Mucosa of gallbladder (tissue), 1 donor: ENCODE measurements at places on chromosomes 2 and 18. TPM values are rescaled to one million over a fixed set of nuclear protein-coding genes. Genes with fewer than 3 reads are reported as not detected.

DNA sequence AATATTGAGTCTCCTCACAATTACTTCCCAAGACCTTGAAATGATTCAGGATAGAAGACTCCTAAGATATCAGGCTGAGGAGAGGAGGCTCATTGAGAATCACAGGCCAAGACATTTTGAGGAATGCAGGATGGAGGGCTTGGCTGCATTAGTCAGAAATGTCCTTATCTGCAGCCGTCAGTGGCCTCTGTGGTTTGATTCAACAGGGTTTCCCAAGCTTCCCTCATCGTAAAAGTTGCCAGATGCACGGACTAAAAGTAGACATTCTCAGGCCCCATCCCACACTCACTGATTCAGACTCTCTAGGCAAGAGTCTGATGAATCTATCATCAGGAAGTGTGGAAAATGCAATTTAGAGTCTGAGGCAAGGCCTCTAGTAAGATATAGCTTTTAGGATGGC lies 34.0 kb upstream of the TMEM178A start:
- DNase-seq = no peak

FAM228A gene
- 1.0 TPM for total RNA-seq

GRCh38 chr2:30580391-30580790 lies 133.3 kb downstream of the LCLAT1 start:
- DNase-seq = no peak

SERPINB12 gene
- total RNA-seq = not detected

LTBP1 gene
- 205 TPM for total RNA-seq

DNA sequence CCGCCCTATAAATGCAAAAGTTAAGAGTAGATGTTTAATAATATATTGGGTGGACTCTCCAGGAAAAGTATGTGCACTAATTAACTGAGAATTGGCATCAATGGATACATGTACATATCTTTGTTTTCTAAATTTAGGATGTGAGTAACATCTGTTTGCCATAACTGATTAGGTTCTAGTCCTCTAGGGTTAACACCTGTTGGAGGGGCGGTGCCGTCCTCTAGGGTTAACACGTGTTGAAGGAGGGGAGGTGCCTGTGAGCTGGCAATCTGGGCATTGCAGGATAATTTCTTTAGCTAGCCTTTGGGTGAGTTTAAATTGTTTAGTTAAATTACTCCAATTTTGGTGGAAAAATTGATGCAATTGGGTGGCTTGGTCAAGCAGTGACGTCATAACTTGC lies 30.9 kb downstream of the HTR2B start:
- no peak for DNase-seq

DNA sequence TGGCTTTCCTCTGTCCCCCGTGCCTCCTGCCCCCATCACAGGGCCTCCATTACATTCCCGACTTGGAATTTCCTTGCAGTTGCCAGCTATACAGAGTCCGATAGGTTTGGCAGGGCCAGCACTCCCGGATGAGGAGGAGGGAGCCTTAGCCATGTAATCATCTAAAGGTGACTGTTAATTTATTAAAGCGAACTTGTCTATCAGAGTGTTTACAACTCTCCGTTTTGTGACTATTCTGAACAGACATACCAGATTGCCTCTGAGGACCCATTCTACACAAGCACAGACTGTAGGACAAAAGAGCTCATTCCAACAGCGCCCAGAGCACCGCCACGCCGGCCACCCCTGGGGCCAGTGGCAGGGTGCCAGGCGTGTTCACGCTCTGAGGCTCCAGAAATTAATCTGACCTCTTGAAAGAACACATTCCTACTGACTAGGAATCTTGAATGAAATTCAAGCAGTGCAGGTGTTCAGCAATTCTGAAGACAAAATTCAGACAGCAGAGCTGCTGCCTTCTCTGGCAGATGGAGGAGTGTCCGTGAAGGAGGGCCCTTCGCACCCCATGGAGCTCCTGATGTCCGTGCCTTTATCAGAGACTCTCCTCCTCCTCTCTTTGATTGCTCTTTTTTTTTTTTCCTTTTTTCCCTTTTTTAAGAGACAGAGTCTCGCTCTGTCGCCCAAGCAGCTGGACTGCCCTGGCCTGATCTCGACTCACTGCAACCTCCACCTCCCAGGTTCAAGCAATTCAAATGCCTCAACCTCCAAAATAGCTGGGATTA lies 58.1 kb upstream of the RALBP1 start:
- peak; percentile 19 for DNase-seq

DNA sequence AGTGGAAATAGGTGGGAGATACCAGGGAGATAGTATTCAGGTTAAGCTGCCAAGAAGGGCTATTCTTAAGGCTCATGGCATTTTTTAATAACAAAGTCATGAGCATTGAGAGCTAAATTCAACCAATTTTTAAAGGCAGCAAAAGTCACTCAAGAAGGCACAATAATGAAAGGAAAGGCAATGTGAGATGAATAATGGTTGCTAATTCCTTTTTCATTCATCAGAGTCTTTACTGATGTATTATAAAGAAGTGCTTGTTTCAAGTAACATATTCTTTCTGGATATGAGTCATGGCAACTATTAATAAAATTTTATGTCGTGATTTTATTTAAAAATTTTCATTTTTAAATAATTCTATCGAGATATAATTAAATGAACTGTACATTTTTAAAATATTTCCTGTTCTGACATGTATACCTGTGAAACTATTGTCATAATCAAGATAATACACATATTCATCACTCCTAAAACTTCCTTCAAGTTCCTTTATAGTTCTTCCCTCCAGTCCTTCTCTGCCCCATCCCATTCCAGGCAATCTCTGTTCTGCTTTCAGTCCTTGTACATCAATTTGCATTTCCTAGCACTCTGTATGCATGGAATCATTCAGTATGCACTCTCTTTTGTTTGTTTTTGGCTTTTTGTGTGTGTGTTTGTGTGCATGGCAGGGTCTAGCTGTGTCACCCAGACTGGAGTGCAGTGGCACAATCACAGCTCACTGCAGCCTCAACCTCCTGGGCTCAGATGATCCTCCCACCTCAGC lies 40.8 kb downstream of the VWC2L start:
- no peak for DNase-seq

GRCh38 chr2:160977376-160977775 lies 182.9 kb upstream of the TANK start:
- no peak for DNase-seq

DNA sequence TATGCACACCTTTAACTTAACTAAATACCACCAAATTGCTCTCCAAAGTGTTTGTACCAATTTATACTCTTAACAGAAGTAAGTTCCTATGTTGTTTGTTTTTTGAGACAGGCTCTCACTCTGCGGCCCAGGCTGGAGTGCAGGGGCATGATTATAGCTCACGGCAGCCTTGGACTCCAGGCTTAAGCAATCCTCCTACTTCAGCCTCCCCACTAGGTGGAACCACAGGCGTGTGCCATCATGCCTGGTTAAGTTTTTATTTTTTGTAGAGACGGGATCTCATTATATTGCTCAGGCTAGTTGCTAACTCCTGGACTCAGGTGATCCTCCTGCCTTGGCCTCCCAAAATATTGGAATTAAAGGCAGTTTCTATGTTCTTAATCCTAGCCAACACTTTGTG lies 13.1 kb upstream of the NAB1 start:
- DNase-seq = no peak

- peak; percentile 8 for DNase-seq
Observed at GRCh38 chr2:1739961-1740715, 4.2 kb downstream of the PXDN start.

- DNase-seq = no peak
Observed at GRCh38 chr2:133787207-133787606, 218.9 kb upstream of the NCKAP5 start.

DNER gene
- total RNA-seq = 0.43 TPM

GRCh38 chr2:137729305-137729704 lies 235.0 kb upstream of the HNMT start:
- no peak for DNase-seq

DNA sequence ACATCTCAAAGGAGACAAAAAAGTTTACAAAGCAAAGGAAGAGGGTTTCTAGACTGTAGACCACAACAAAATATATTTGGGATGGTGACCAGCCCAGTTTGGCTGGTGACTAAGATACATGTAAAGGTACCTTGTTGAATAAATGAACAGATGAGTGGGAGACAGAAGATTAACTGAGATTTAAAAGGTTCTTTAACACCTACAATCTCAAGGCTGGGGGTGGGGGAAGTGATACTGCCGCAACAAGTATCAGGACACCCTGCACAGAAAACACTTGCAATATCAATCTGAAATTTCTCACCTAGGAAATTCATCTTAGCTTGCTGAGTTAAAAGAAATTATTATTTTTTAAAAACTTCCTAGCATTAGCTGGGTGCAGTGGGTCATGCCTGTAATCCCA lies 8.3 kb downstream of the RNF149 start:
- DNase-seq = no peak

- no peak for DNase-seq
Observed at GRCh38 chr18:58862851-58863538, 1.7 kb upstream of the ZNF532 start.

- DNase-seq = no peak
Observed at GRCh38 chr18:7908681-7909299, 341.7 kb downstream of the PTPRM start.

DNA sequence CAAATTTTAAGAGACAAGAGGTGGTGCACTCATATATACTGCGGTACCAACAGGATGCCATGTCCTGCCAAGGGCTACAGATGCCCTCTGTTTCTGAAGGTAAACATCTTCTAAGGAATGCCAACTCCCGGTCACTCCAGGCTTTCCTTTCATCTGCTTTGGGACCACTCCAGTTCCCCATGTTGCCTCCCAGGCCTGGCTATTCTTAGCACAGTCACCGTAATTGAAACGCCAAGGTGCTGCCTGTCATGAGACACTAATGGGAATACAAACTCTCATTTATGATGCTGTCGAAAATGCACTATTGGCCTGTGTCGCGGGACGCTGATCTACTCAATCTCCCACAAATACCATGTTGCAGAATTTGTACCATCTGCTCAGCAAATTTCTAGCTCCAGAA lies 79.6 kb downstream of the KLF7 start:
- no peak for DNase-seq

GRCh38 chr2:218578272-218578877 lies 9.7 kb downstream of the CNOT9 start:
- no peak for DNase-seq

GRCh38 chr18:28036488-28036887 lies 140.4 kb downstream of the CDH2 start:
- DNase-seq = no peak

DNA sequence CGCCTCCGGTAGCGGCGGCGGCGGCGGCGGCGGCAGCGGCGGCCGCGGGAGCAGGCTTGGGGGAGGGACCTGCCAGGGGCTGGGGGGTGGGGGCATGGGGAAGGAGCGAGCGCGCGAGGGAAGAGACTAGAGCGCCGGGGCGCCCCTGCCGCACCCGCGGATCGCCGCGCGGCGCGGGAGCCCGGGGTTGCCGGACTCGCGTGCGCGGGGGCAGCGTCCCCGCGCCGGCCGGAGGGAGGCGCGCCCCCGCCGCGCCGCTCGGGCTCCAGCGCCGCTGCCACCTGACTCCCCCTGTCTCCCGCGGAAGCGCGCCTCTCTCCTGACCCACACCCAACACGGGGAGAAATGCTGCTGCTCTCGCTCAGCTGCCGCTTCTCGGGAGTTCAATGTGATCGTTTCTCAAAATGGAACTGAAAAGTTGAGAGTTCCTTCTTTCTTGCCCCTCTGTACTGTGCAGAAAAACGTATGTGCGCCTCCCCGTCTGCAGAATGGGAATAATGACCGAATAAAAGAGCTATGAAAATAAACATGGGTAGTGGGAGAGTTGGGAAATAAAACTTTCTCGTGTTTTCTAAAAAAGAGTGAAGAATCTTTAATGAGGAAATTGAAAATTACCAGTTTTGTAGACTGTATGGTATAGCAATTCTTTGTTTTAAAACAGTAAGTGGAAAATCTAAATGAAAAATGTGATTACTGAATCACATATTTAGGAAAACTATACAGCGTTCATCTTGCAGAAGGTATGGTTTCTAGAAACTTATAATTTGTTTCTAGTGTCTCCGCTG lies 455 bp upstream of the TLK1 start:
- DNase-seq = peak; percentile 72

- DNase-seq = no peak
Observed at GRCh38 chr18:67278984-67279383, 237.5 kb downstream of the DSEL start.

- peak; percentile 60 for DNase-seq
Observed at GRCh38 chr2:204325468-204325867, 219.8 kb upstream of the PARD3B start.

CABLES1 gene
- total RNA-seq = 14.6 TPM

DNA sequence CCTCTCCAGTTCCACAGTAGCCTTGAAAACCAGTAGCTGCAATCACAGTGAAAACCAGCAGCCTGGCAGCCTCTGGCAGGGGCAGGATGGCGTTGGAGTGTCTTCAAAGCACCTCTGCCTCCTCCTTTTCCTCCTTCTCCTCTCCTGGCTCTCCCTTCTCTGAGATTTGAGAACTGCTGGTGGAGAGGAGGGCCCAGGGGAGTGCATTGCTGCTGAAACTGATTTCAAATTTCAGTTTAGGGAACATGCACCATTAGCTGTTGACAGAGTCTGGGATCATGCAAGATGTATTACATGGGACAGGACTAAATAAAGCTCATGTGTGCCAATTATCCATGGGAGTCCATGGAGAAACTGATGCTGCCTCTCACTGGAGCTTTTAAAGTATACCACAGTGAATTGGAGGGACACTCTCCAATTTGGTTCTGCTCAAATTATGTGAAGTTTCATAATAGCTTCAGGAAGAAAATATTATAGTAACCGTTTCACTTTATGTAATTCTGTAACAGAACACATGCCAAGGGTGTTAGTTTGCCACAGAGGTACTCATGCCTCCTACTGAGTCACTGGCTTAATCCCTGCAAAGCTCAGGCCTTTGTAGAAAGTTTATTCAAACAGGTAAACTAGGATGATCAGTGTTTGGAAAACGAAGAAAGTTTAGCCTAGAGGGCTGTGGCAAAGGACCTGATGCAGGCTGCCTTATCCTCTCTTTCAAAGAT lies 146.1 kb downstream of the PRPF40A start:
- DNase-seq = no peak

GRCh38 chr18:55351241-55351691 lies 236.7 kb downstream of the TCF4 start:
- DNase-seq = no peak

RND3 gene
- 39.7 TPM for total RNA-seq

DNA sequence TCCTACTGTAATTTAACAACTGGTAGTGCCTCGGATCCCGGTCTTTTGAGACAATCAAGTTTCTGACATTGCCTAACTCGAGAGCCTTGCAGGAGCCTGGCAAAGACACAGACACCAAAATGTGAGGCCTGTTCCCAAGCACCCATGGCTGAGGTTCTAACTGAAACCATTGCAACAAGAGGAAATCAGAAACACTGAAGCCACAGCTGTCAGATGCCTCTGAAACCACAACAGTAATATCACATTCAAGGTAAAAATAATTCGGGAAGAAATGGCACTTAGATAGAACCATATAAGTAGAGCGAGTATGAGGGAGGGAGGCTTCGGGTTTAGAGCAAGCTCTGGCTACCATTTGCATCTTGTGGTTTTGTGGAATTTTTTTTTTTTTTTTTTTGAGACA lies 285.9 kb downstream of the FBXO15 start:
- no peak for DNase-seq
